ENCODE measurements at places on chromosomes 2 and 18. TPM values are rescaled to one million over a fixed set of nuclear protein-coding genes. Genes with fewer than 3 reads are reported as not detected.

AKAIN1 gene
- not detected for polyA plus RNA-seq

IL36A gene
- polyA plus RNA-seq, result not detected

IL37 gene
- polyA plus RNA-seq, result not detected

SLC9A4 gene
- polyA plus RNA-seq, result not detected

ADCYAP1 gene
- polyA plus RNA-seq, result not detected

MMADHC gene
- 107 TPM for polyA plus RNA-seq

FAM228A gene
- polyA plus RNA-seq, result not detected

LYPD6B gene
- not detected for polyA plus RNA-seq

SGO2 gene
- 14.4 TPM for polyA plus RNA-seq

NGEF gene
- polyA plus RNA-seq, result 7.6 TPM

FKBP7 gene
- 15.2 TPM for polyA plus RNA-seq

TMEM185B gene
- 28.7 TPM for polyA plus RNA-seq

SH3YL1 gene
- polyA plus RNA-seq, result 13.5 TPM

WDCP gene
- 12.1 TPM for polyA plus RNA-seq

- DNase-seq, result no peak
Observed at GRCh38 chr2:145860083-145860482, 1340.2 kb upstream of the ZEB2 start.

DNA sequence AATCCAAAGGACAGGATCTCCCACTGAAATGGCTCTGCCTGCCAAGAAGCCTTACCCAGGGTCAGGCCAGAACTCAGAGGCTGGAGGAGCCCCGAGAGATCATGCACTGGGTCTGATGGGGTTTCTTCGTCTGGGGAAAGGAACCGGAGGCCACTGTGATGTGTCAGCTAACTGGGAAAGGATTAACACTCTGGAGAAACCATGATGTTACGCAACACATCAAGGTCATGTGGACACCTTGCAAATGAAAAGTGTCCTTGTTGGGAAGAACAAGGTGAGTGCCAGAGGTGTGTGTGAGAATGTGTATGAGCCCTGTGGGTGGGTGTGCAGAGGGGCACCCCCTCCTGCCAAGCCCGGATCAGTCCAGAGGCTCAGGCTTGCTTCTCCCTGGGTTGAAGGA is 86.9 kb downstream of the CRACDL start:
- no peak for DNase-seq

DNA sequence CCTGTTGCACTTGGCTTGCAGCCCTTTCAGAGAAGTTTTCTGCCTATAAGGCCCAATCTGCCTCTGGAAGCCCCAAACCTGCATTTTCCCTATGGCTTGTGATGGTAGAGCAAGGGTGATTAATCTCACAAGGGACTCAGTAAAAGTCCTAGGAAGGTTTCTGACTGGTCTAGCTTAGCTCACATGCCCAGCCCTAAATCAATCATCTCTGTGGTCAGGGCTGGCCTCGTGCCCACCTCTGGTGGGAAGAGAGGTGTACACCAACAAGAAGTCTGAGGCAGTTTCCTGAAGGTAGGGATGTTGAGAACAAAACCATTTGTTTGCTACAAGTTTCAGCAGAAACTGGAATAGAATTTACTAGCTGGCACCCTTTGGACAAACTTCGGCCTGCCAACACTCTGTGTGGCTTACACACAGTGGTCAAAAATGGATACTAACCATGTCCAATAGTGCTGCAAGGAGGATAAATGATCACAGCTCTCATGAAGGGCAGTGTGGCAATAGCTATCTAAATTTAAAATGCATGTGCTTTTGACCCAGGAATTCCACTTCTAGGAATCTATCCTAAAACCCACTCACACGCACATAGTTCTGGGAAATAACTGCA is 96.4 kb downstream of the EN1 start:
- no peak for DNase-seq

DNA sequence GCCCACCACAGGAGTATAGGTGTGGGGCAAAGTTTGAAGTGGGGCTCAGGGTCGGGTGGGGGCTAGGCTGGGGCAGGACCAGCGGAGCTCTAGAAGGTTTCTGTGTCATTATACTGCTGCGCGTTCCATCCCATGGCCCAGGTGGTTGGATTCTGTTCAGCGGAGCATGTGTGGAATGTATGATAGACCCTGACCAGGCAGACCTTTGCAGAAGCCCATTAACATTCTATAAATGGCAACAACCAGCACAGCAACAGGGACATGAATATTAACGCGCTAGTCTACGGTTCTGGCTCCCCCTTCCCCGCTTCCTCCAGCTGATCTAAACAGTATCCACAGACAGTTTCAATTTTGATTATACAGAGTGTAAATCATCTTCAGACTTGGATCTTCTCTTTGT is 4.1 kb upstream of the PRKCE start:
- DNase-seq, result no peak

- no peak for DNase-seq
Observed at GRCh38 chr18:23459530-23459921, 6.4 kb downstream of the RIOK3 start.

- no peak for DNase-seq
Observed at GRCh38 chr2:96156011-96156820, 11.0 kb upstream of the DUSP2 start.

- no peak for DNase-seq
Observed at GRCh38 chr2:222884805-222885424, 24.1 kb downstream of the ACSL3 start.

DNA sequence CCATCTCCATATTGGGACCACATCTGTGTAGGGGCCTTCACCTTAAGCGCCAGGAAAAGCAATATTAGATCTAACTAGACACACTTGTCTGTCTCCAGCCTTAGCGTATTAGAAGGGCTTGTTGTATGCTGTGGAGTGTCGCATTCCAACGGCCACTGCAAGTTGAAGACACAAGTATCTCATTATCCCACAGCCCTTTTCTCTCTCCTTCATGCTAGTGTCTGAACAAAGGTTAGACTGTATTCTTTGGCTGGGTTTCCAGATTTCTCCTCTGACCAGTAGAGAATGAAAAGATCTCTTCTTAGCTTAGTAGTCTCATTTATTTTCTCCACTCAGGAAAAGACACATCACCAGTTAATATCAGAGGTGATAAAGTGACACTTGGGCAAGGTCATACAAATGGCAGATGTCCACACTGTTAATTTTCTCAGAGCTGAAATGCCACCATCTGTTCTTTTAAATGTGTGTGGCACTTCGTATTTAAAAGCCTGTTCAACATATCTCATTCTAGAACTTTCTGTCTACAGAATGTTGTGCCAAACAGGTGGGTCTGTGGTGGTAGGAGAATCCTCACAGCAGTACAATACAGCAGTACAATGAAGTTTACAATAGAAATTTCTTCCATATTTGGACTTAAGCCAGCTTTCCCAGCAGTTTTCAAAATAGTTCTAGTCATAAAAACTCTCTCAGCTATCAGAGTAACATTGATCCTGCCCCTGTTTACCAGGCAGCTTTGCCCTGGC is 94.0 kb upstream of the ITGA6 start:
- DNase-seq, result no peak

- no peak for DNase-seq
Observed at GRCh38 chr2:26584191-26584590, 57.0 kb downstream of the CIB4 start.

DNA sequence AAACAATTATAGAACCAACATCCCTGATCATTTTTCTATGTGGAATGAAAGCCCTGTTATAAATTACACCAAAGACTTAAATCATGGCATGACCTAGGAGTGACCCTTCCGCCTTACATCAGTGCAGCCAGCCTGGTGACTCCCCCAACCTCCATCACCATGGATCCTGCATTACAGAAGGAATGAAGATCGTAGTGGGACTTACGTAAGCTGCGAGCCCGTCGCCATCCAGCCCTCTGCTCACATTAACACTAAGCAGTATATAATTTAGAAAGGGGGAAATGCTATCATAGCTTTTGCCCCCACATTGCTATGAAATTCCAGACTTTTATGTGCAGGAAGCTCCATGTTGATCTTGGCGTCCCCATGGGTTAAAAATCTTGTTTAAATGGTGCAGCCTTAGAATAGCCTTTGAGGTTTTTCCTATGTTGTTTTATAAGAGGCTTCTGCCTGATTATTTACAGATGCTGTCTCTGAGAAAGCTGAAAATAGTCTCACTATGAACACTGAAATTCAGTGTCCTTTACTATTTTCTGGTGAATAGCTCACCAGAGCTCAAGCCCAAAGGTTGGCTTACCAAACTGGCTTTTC is 76.3 kb downstream of the COLEC12 start:
- no peak for DNase-seq

- peak; percentile 79 for DNase-seq
Observed at GRCh38 chr2:234003972-234004617, 46.4 kb upstream of the SPP2 start.

DNA sequence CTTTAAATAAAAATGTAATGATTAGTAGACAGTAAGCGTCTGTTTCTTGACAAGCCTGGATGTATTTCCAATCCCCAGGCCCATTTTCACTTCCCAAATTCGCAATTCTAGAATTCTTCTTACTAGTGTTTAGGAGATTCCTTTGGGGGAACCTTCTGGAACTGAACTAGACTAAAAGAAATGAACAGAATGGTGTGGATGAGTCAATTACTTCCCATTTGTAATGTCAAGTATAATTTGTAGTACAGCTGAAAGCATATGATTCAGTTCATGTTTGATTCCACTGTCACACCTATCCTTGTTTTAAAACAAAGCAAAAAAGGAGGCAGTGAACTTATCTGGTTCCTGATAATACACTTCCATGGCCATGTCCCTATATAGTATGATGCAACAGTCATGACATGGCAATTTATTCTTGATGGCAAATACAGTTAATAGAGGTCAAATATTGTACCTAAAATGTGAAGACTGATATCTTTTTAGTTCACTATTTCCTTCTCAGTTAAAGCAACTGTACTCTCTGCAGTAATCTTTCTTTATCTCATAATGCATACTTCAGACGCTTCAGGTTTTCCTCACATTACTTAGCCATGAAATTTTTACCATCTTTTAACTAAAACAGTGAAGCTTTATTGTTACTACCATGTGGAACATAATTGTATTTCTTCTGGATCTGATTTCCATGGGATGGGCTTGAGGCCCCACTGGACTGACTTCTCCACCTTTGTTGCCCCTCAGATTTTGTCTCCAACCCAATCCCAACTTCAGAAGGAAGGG is 2.0 kb downstream of the IDH1 start:
- DNase-seq, result peak; percentile 16

DNA sequence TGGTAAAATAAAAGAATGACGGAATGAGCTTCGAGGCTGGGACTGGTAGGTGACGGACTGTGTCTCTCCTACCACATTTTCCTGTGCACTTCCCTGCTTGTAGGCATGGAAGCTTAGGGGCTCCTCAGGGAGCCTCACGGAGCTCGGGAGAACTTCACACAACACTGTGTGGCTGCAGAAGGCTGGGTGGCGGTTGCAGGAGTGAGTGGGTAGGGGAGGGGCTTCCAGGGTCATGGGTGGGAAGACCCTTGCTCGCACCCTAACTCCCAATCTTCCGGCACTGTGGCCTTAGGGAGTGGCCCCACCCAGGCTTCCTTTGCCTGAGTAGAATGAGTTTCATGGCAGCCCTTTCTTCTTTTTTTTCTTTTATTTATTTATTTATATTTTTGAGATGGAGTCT is 128.6 kb downstream of the INHBB start:
- no peak for DNase-seq

DNA sequence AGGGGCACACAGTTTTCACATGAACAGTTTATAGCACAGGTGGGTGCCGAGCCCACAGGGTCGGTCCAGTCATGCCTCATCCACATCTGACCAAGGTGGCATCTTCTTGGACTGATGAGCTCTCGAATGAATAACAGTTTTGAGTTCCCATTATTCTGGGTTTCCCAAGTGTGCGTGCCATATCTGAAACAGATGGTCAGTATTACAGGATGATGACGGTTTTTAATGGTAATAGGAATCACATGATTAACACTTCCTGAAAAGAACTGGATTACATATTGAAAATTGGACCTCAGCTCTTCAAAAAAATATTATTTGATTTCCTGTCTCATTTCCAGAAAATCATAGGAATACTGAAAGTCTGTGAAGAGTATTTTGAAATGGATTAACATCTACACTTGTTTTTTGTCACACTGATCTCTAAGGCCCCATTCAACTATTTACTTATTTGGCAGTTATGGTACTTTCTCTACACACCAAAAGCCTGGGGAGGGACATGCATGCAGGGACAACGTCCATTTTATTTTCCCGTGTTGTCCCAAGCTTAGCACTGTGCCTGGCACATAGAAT is 22.2 kb upstream of the NAB1 start:
- no peak for DNase-seq

DNA sequence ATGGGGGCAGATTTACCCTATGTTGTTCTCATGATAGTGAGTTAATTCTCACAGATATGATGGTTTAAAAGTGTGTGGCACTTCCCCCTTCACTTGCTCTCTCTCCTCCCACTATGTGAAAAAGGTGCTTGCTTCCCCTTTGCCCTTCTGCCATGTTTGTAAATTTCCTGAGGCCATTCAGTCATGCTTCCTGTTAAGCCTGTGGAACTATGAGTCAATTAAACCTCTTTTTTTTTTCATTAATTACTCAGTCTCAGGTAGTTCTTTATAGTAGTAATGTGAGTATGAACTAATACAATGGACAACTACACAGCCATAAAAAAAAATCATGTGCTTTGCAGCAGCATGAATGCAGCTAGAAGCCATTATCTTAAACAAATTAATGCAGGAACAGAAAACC is 118.5 kb downstream of the CALCRL start:
- no peak for DNase-seq

GRCh38 chr2:42794271-42795046 is 2.1 kb upstream of the HAAO start:
- DNase-seq, result peak; percentile 64

- DNase-seq, result no peak
Observed at GRCh38 chr18:79578396-79579260, 101.0 kb upstream of the CTDP1 start.

DNA sequence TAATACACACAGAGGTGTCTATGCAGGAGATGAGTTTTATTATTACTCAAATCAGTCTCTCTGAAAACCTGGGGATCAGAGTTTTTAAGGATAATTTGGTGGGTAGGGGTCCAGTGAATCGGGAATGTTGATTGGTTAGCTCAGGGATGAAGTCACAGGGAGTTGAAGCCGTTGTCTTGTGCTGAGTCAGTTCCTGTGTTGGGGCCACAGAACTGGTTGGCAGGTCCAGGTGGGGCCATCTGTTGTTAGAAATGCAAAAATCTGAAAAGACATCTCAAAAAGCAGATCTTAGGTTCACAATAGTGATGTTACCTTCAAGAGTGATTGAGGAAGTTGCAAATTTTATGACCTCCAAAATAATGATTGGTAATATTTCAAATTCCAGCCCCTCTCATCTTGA is 86.9 kb downstream of the VSNL1 start:
- DNase-seq, result no peak

GRCh38 chr2:112699984-112700667 is 20.7 kb upstream of the NT5DC4 start:
- DNase-seq, result no peak

DNA sequence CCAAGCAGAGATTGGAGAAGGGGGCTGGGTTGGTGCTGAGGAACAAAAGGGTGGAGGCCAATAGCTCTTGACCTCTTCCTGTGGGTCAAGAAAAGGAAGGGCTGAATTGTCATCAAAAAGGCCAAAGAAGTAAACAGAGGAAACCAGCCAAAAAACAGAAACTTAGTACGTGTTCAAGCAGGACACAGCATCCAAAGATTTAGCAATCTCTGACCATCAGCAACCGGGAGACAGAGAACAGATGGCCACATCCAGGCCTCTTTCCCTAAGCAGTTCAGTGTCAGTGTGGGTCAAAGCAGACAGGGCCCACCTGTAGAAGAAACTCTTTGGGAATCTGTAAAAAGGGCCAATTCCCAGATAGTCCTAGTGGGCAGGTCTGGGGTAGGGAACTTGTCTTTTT is 2.9 kb downstream of the DNPEP start:
- no peak for DNase-seq

- DNase-seq, result no peak
Observed at GRCh38 chr2:154724194-154724797, 25.8 kb downstream of the KCNJ3 start.
